ENCODE measurements at places on chromosomes 1 and 21.

DNA sequence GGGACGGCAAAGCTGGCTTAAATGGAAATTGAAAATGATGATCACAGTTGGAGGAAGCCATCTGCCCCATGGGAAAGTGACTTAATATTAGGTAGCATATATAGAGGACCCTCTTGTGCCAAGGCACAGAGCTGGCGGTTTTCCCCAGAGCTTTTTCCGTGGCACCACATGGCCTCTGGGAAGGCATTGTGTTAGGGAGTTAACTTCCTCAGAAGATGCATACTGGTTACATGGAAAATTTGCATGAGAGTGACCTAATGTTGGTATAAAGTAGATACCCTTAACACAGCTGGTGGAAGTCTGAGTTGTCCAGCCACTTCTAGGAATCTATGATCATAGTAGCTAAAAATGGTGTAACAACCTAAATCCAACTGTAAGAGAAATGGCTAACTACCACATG, 27.3 kb downstream of the CAP1 start:
- DNase-seq: no peak

- DNase-seq: no peak
These were observed 28.0 kb upstream of the FASLG start for GRCh38 chr1:172630868-172631267.

DNA sequence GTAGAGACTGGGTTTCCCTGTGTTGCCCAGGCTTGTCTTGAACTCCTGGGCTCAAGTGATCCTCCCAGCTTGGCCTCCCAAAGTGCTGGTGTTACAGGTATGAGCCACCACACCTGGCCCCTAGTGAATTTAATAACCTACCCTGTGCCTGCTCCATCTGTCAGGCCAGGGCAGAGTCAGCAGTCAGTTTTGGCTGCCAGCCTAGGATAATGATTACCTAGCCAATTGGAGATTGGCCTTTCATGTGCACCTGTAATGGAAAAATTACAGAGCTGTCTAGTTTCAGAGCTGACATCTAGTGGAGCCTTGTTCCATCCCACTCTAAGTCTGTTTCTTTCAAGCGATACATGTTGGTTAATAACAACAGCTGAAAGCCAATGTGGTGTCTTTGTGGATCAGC, 92.0 kb downstream of the DIRAS3 start:
- no peak for DNase-seq

- DNase-seq: no peak
These were observed 200.3 kb upstream of the SGIP1 start for GRCh38 chr1:66333466-66334199.

GRCh38 chr1:25690396-25690956, 73.9 kb downstream of the MAN1C1 start:
- no peak for DNase-seq
